ENCODE measurements at places on chromosomes 12 and 14. TPM values are rescaled to one million over a fixed set of nuclear protein-coding genes. Genes with fewer than 3 reads are reported as not detected.

CCDC175 gene
- not detected for total RNA-seq

- DNase-seq, result no peak
Measured at GRCh38 chr12:76010732-76011458, 20.7 kb downstream of the PHLDA1 start.

MYF6 gene
- not detected for total RNA-seq

- DNase-seq, result no peak
Measured at GRCh38 chr12:29750131-29750927, 33.4 kb downstream of the TMTC1 start.

PRB2 gene
- total RNA-seq, result not detected

ATG14 gene
- 7.1 TPM for total RNA-seq

DNA sequence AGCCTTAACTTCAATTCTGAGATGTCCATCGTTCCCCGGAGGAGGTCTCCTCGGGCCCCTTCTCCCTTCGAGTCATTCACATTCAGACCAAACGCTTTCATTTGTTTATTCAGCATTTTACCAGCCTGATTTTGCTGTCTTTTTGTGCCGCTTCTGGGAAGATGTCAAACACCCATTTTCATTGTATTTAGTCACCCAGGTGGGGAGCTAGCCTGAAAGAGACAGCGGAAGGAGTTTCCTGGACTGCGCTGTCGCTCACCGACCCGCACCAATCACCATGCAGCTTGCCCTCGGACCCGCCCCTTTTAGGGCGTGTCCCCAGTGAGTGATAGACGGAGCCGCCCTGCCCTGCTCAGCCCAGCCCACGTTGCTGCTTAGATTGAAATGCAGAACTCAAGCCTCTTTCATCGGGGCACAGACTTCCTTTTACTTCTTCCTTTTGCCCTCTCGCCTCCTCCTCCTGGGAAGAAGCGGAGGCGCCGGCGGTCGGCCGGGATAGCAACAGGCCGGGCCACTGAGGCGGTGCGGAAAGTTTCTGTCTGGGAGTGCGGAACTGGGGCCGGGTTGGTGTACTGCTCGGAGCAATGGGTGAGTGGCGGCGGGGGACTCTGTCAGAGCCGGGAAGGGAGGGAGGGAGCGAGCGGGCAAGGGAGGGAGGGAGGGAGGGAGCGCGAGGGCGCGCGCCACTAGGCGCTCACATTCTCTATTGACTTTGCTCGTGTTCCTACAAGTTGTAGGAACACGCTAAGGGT, at the start of gene PAX9:
Gene PAX9, plus strand, starts transcription at position 355 of the 752 bp plus-strand sequence. Its CDS starts 230 bp downstream, at position 585.
- DNase-seq, result peak; percentile 74

TMEM132C gene
- not detected for total RNA-seq

- DNase-seq, result no peak
Measured at GRCh38 chr14:88879022-88879421, 54.6 kb downstream of the TTC8 start.

GRCh38 chr12:9750276-9751203, 10.2 kb downstream of the CD69 start:
- DNase-seq, result no peak

SMIM41 gene
- total RNA-seq, result not detected

Data from Panc1 (cell line).